ENCODE measurements at places on chromosomes 2 and 18.

DNA sequence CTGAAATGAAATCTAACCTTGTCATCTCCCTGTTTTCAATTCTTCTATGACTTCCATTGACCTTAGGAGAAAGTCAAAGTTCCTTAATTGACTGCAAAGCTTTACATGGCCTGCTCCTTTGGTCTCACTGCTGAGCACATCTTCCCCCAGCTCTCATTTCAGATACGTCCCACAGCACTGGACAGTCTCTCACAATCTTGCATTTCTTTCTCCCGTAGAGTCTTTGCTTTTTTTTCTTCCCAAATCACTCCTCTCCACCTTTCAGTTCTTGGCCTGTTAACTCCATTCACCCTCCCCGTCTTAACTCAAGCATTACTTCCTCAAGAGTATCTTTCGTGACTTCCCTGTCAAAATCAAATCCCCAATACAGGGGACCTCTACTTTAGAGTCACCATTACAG, 67.2 kb downstream of the DDX1 start:
- DNase-seq, result no peak

DNA sequence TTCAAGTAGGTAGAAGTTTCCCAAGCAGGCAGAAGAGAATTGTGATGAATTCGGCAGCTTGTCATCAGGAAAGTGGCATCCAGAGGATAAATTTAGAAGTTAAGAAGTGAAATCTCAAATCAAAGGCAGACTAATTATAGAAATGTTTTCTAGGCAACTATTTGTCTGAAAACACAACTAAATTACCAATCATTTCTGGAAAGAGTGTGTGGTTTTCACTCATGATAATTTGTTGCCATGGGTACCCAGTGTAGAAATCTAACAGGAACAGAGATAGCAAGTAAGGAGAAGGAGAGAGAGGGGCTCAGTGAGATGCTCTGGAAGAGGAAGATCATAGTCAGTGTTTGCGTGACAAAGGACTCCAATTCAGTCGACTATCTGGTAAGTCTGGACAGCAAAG, 208.1 kb downstream of the NCKAP5 start:
- no peak for DNase-seq

DNA sequence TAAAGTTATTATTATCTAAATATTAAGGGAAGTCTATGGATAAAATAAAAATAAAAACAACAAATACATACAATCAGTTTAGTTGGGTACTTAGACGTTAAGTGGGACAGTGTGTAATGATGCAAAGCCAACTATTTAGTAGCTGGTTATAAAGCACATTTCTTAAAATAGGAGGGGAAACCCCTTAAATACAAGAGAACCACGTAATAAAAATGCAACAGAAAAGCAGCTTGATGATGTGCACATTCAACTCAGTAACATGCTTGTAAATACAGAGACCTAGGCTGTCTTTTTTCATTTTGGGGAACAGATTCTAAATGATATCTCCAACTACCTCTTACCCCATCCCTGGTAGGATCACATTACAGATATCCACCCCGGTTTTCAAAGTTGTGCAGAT, 134.3 kb upstream of the AQP4 start:
- no peak for DNase-seq

- no peak for DNase-seq
These were observed 2.5 kb downstream of the MERTK start for GRCh38 chr2:111900859-111901258.

GRCh38 chr2:75627902-75628504, 18.6 kb upstream of the MRPL19 start:
- DNase-seq, result peak; percentile 56

GRCh38 chr2:109322111-109322510, 193.1 kb downstream of the SH3RF3 start:
- no peak for DNase-seq

- no peak for DNase-seq
These were observed 124.2 kb downstream of the BCL2L11 start for GRCh38 chr2:111244864-111245263.

GRCh38 chr2:44952143-44952805, 10.8 kb downstream of the SIX3 start:
- peak; percentile 55 for DNase-seq

DNA sequence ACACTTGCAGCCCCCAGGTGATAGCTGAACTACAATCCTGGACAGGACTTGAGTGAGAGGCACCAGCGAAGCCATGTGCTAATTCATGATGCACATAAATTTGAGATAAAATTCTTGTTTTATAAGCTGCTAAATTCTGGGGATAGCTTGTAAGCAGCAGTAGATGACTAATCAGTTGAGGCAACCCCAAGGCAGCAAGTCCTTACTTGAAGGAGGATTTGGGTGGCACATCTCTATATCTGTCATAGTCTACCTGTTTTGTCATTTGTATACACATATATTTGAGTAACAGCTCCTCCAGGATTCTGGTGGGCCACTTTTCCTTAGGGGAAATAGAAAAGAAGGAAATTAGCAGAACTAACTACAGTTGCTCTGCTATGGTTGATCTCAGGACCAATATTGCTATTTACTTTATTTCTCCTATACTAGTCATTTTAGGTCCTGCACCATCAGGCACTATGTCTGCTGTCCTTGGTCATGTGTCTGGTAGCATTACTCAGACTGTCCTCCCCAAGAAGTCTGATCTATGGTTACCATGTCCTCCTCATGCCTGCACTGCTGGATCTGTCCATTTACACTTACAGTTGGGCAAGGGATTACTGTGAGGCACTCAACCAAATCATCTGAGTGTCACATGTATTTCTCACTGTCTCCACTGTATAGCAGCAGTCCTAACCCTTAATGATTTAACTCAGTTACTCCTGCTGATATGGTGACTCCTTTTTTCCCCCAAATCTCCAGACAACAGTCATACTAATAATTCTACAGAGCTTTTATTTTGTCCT, 436.0 kb upstream of the CWC22 start:
- no peak for DNase-seq

DNA sequence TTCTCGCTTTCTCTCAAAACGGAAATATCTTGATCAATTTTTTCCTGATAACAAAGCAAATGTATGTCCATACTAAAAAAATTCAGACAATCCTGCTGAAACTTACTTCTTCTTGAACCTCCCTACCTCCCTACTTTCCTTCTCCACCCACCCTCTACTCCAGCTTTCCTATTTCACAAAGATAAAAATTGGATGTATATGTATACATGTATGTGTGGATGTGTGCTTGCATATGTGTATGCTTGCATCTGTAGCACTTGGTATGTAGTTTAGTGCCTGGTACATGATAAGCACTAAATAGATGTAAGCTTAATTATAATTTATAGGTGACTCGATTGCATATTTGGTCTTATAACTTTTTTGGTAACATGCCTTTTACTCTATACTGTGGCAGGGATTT, 167.5 kb upstream of the ITGA4 start:
- no peak for DNase-seq

GRCh38 chr18:74450626-74451025, 6.5 kb downstream of the DIPK1C start:
- no peak for DNase-seq

DNA sequence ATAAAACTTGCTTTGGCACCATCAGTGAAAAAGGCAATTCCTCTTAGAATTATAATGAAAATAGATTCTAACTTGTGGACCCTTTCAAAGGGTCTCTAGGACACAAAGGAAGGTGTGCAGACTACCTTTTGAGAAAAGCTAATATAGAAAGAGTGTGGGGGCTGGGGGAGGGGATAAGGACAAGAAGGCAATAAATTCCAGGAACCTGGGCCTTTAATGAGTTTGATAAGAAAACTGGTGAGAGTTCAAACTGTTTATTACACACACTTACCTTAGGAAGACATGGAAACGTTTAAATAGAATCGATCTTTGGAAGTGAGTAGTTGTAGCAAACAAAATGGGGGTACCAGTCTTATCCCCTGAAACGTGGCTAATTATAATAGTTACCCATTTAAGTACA, 39.6 kb upstream of the PGAP1 start:
- no peak for DNase-seq

GRCh38 chr2:177585234-177585863, 192.8 kb downstream of the AGPS start:
- peak; percentile 71 for DNase-seq

DNA sequence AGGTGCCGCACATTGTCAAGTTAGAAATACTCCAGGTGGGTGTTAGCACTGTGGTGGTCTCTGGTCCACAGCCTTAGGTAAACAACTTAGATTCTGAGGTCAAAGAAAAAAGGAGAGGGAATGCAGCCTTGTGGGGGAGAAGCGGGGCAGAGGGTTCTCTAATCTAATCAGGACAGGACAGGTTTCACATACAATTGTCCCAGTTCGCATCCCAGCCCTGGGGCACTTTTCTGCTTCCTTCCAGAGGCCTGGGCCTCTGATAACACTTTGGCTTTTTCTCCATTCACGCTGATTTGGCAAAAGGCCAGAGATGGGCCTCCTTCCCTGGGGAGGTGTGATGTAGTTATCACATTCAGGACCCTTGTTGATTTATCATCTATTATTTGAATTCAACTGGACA, 32.5 kb downstream of the SLC1A4 start:
- no peak for DNase-seq

- DNase-seq, result no peak
These were observed 21.5 kb upstream of the TMEM87B start for GRCh38 chr2:112033600-112033999.

GRCh38 chr2:177520324-177520723, 127.8 kb downstream of the AGPS start:
- DNase-seq, result no peak

DNA sequence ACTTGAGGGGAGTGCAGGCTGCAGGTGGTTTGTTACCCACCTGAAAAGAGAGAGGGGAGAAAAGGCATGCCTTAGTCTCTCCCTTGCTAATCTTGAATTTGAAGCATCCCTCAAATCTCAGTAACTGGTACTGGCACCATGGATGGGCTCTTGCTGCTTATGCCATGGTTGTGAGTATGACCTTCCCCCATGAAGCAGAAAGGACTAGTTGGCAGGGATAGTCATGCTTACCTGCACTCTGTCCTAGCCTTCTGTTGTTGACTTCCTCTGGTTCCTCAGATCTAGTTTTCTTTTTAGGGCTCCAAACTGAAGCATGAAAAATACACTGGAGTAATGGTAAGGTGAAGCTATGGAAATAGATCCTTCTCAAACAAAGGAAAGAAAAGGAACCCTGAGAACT, 191.2 kb downstream of the SPAG16 start:
- DNase-seq, result no peak

DNA sequence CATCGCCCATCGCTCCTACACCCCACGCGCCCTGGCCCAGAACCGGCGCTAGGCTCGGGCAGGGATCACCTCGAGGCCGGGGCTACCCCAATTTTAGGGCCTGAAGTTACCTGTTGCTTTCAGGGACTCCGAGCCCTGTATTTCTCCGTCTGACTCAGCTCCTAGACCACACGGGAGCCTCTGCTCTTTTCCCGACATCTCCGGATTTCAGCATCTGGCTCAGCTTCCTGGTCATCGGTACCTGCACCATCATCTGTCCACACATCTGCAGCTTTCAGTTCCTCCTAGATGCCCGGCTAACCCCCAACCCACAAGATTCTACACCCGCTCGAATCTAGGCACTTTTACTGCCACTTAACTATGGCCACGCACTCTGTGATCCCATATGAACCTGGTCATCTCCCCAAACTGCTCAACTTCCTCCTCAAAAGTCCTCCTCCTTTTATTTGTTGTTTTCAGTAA, 12.1 kb upstream of the HMSD start:
- DNase-seq, result no peak

DNA sequence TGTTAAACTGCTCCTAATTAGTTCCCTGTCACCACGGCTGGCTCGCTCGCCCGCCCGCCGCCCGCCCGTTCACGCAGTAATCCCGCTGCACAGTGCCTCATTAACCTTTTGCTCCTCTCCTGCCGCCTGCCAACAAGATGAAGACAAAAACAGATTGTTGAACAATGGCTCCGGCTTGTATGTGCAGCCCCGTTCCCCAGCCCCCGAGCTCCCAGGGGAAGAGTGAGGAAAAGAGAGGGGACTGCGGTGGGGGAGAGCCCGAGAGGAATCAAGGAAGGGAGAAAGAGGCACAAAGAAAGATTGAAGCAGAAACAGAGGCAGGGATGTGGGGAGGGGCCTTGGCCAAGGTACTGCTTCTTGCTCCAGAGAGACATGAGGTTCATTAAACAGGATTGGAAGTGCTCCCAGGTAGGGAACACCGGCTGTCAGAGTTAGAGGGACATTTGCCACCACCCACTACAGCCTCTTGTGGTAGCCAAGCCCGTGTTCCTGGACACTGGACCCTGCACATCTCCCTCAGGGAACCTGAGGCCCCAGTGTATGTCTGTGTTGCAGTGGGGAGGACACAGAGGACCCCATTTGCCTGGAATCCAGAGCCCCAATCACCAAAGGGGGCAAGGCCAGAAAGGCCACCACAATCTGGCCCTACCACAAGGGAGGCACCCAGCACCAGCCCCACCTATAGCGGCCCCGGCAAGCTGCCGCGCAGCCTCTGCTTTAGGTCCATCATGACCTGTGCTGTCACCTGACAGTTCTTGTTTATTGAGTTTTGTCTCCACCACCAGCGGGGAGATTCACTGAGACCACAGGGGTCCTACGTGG, 38.1 kb downstream of the EMX1 start:
- DNase-seq, result no peak

GRCh38 chr2:68755071-68755470, 20.5 kb downstream of the ARHGAP25 start:
- no peak for DNase-seq

Data from pancreas (tissue), 10 donors.